Dermis microvascular lymphatic vessel endothelial cell (primary cell): ENCODE measurements at places on chromosomes 4 and X. TPM values are rescaled to one million over a fixed set of nuclear protein-coding genes. Genes with fewer than 3 reads are reported as not detected.

PFKFB1 gene
- 0.13 TPM in 2 replicates for total RNA-seq

DNA sequence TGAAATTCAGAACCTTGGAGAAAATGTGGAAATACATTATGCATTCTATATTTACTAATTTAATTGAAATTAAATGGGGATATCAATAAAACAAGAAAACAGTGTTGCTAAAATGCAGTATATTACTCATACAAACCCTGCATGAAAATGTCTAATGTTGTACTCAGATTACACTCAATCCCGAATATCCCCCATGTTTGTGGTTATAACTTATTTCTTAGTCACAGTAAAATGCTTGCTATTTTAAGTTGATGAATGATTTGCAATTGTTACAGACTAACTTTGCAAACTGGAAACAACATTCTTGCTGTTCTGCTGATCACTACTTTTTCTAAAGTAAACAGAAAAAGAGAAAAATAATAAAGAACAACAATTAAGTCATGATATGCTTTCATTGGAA is 33.1 kb upstream of the ANXA10 start:
- DNase-seq: no peak

DNA sequence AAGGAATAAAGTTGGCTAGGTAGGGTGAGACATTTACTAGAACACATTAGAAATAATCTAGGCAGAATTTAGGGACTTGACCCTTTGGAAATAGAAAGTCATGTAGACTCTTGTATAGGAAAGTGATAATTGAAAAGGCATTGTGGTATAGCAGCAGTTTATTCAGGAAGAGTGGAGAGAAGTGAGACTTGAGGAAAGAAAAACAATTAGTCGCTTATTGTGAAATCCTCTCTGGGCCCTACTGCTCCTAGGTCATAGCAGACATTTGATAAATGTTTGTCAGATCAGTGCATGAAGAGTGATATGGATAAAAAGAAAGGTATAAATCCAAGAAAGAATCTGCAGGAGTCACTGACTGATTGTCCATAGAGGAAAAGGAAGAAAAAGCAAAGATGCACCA is 337.6 kb downstream of the HNRNPD start:
- DNase-seq: no peak

BST1 gene
- total RNA-seq: 35.6 and 88.1 TPM in 2 replicates

DNA sequence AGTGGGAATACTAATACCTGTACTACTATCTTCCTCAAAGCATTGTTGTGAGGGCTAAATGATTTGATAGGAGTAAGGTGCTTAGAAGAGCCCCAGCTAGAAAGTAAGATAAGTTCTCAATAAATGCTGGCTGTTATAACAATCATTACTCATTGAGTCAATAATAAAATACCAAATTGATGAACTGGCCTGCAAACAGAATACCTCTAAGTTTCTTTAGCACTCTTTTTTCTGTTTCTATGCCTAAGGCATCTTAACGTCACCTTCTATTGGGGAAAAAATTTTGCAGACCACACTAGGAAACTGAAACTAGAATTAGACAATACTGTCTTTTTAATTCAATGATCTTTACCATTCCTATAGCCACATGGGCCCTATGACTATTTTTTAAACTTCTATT is 1.2 kb downstream of the CLTRN start:
- DNase-seq: no peak

GRCh38 chr4:105025263-105026017 is 121.2 kb upstream of the TET2 start:
- DNase-seq: no peak

TMSB15B gene
- 2.8 and 8.3 TPM in 2 replicates for total RNA-seq

GIMD1 gene
- total RNA-seq: not detected in 2 replicates

GASK1B gene
- 44.8 and 57.9 TPM in 2 replicates for total RNA-seq
